ENCODE measurements at places on chromosomes 7 and 10. TPM values are rescaled to one million over a fixed set of nuclear protein-coding genes. Genes with fewer than 3 reads are reported as not detected.

GRCh38 chr10:6296828-6297251 is 94.1 kb downstream of the PFKFB3 start:
- H3K27ac ChIP-seq, result no peak overlapping the region
- H3K4me3 ChIP-seq, result no peak overlapping the region
- no peaks in the 10 kb centered on the region for H3K36me3 ChIP-seq

GRCh38 chr10:133528845-133529575 is 1.8 kb downstream of the CYP2E1 start:
- no peak for DNase-seq
- no peak overlapping the region for H3K4me3 ChIP-seq
- H3K36me3 ChIP-seq, result no peaks in the 10 kb centered on the region
- H3K27me3 ChIP-seq, result peaks cover 49% of the 10 kb centered on the region
- no peaks in the 10 kb centered on the region for H3K4me1 ChIP-seq
- no peak overlapping the region for H3K27ac ChIP-seq

DNA sequence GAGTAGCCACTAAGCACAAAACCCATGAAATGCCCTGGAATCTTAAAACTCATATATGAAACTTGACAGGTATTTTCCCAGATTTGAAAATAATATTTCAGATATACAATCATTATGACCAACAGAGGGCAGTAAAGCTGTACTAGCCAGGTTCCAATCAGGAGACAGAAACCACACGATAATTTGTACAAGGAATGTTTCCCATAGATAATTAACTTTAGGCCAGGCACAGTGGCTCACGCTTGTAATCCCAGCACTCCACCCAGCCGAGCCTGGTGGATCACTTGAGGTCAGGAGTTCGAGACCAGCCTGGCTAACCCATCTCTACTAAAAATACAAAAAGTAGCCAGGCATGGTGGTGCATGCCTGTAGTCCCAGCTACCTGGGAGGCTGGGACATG is 31.0 kb upstream of the NUB1 start:
- no peak for DNase-seq
- H3K4me1 ChIP-seq, result no peaks in the 10 kb centered on the region
- H3K27me3 ChIP-seq, result peaks cover 3% of the 10 kb centered on the region
- no peak overlapping the region for H3K4me3 ChIP-seq
- no peaks in the 10 kb centered on the region for H3K36me3 ChIP-seq

DNA sequence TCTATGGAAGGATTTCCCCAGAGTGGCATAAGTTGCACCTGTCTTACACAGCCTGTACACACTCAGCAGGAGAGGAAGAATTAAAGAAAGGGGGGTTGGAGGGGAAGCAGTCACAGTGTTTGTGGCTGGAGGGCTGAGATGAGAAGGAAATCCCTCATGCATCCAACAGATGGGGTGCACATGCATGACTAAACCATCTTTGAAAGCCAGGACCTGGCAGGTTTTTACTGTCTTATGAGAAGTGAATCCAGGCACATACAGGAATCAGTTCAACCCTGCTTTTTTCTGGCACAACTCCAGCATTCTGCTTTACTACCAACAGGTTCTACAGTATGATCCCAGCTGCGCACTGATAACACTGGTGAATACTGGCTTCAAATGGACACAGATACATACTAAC is 107.7 kb downstream of the CACNA2D1 start:
- DNase-seq, result peak; percentile 10
- no peaks in the 10 kb centered on the region for H3K4me1 ChIP-seq
- no peaks in the 10 kb centered on the region for H3K27me3 ChIP-seq
- H3K4me3 ChIP-seq, result no peak overlapping the region
- no peak overlapping the region for H3K27ac ChIP-seq

- H3K36me3 ChIP-seq, result no peaks in the 10 kb centered on the region
- H3K27ac ChIP-seq, result no peak overlapping the region
- no peak overlapping the region for H3K4me3 ChIP-seq
- no peak for DNase-seq
- H3K27me3 ChIP-seq, result no peaks in the 10 kb centered on the region
- no peaks in the 10 kb centered on the region for H3K4me1 ChIP-seq
Measured at GRCh38 chr10:70960783-70961570, 72.6 kb upstream of the PCBD1 start.

DNA sequence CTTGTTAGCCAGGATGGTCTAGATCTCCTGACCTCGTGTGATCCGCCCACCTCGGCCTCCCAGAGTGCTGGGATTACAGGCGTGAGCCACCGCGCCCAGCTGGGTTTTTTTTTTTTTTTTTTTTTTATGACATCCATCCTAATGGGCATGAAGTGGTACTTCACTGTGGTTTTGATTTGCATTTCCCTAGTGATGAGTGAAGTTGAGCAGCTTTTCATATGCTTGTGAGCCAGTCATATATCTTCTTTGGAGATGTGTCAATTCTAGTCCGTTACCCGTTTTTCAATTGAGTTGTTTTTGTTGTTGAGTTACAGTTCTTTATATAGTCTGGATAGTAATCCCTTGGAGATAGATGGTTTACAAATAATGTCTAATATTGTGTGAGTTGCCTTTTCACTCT is 127.7 kb downstream of the SMURF1 start:
- peaks cover 54% of the 10 kb centered on the region for H3K36me3 ChIP-seq
- no peaks in the 10 kb centered on the region for H3K4me1 ChIP-seq
- no peaks in the 10 kb centered on the region for H3K27me3 ChIP-seq
- no peak overlapping the region for H3K4me3 ChIP-seq
- no peak for DNase-seq

GRCh38 chr7:45130910-45131309 is 19.4 kb upstream of the TBRG4 start:
- no peaks in the 10 kb centered on the region for H3K36me3 ChIP-seq
- H3K4me3 ChIP-seq, result no peak overlapping the region
- H3K27ac ChIP-seq, result no peak overlapping the region

GRCh38 chr7:26293569-26294308 is 2.1 kb downstream of the SNX10 start:
- no peak overlapping the region for H3K4me3 ChIP-seq
- no peak for DNase-seq
- no peaks in the 10 kb centered on the region for H3K27me3 ChIP-seq
- H3K36me3 ChIP-seq, result no peaks in the 10 kb centered on the region

GRCh38 chr10:114957673-114958072 is 19.7 kb downstream of the TRUB1 start:
- no peaks in the 10 kb centered on the region for H3K27me3 ChIP-seq
- no peaks in the 10 kb centered on the region for H3K4me1 ChIP-seq
- peaks cover 13% of the 10 kb centered on the region for H3K36me3 ChIP-seq
- H3K4me3 ChIP-seq, result no peak overlapping the region
- DNase-seq, result no peak

GRCh38 chr7:27933671-27934565 is 194.0 kb downstream of the TAX1BP1 start:
- H3K4me3 ChIP-seq, result no peak overlapping the region
- H3K4me1 ChIP-seq, result no peaks in the 10 kb centered on the region
- H3K27ac ChIP-seq, result no peak overlapping the region
- H3K27me3 ChIP-seq, result no peaks in the 10 kb centered on the region
- DNase-seq, result no peak

- H3K4me3 ChIP-seq, result no peak overlapping the region
- peaks cover 14% of the 10 kb centered on the region for H3K4me1 ChIP-seq
- no peaks in the 10 kb centered on the region for H3K27me3 ChIP-seq
- no peak for DNase-seq
- no peaks in the 10 kb centered on the region for H3K36me3 ChIP-seq
Measured at GRCh38 chr7:159010411-159010810, 134.3 kb downstream of the VIPR2 start.

GRCh38 chr7:40447345-40447744 is 312.5 kb downstream of the SUGCT start:
- no peak overlapping the region for H3K27ac ChIP-seq
- no peaks in the 10 kb centered on the region for H3K36me3 ChIP-seq
- no peak for DNase-seq
- no peaks in the 10 kb centered on the region for H3K27me3 ChIP-seq
- no peak overlapping the region for H3K4me3 ChIP-seq
- H3K4me1 ChIP-seq, result no peaks in the 10 kb centered on the region

DNA sequence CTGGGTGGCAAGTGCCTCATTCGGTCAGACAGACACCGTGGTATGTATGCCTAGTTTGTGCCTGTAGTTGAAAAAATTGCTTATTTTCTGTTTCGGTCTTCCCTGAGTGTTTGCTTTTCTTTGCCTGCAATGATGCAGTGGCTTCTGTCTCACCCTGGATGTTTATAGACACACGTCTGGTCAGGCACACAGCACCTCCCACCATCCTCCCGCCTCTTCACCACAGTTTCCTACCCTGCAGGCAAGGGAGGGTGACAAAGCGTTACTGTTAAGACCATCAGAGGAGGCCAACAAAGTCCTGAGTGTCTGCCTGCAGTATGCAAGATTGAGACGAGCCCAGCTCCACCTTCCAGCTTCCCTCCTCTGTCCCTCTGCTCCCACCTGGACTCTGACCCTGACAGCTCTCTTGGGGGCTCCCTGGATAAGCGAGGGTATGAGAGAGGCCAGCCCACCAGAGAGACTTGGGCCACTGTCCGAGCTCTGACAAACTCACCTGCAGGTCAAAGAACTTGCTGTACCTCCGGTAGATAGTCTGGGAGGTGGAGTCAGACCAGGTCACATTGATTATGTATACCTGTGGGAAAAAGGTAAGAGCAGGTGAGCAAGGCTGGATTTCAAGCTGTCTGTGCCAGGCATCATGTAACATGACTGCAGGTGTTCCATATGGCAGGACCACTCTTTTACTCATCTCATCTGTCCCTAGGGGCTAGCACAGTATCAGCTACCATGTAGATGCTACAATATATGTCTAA is 54.4 kb downstream of the SH3PXD2A start:
- H3K4me3 ChIP-seq, result no peak overlapping the region
- no peaks in the 10 kb centered on the region for H3K27me3 ChIP-seq
- peaks cover 13% of the 10 kb centered on the region for H3K36me3 ChIP-seq
- peak; percentile 40 for DNase-seq
- peak overlapping the region; percentile 62 for H3K27ac ChIP-seq

DNA sequence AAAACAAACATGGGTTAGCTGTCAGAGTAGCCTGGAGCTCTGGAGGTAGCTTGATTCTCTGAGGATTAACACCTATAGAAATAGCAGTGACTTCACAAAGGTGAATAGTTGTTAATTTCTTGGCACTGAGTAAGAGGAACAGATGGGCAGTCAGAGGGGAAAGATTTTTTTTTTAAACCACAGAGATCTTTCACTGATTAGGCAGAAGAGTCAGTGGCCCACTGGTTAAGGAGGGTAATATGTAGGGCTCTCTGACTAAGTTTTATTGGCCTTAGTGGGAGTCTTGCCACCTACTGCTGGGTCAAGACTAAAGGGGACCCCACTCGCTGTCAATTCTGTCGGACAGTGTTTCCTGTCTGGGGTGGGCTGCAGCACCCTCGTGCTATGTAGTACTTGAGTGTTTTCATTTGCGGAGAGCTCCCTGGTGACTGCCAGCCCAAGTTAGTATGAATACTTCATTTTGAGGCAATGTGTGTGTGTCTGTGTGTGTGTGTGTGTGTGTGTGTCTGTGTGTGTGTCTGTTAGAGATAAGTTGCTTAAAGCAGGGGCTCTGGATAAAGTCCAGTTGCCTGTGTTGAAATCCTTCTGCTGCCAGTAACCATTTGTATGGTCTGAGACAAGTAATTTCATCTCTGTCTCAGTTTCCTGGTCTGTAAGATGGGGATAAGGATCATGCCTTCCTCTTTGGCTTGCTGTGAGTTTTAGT is 145.2 kb downstream of the ARID5B start:
- H3K27ac ChIP-seq, result peak overlapping the region; percentile 91
- peak; percentile 90 for DNase-seq
- peaks cover 54% of the 10 kb centered on the region for H3K4me1 ChIP-seq
- H3K27me3 ChIP-seq, result no peaks in the 10 kb centered on the region
- H3K36me3 ChIP-seq, result no peaks in the 10 kb centered on the region

- no peaks in the 10 kb centered on the region for H3K4me1 ChIP-seq
- no peak for DNase-seq
- H3K27ac ChIP-seq, result no peak overlapping the region
- H3K4me3 ChIP-seq, result no peak overlapping the region
Measured at GRCh38 chr10:53904506-53905241, 896.4 kb downstream of the PCDH15 start.

Gene POLR1F
- polyA plus RNA-seq, result 13.5 TPM

Gene SFRP5
- 25.0 TPM for polyA plus RNA-seq

Gene ZNF479
- polyA plus RNA-seq, result not detected

Gene WNT8B
- polyA plus RNA-seq, result 0.09 TPM

Gene ZNF117
- 31.1 TPM for polyA plus RNA-seq

Gene PNLIPRP1
- 0.63 TPM for polyA plus RNA-seq
